ENCODE measurements at places on chromosomes 1 and 21. TPM values are rescaled to one million over a fixed set of nuclear protein-coding genes. Genes with fewer than 3 reads are reported as not detected.

ALPL gene
- 52.8 TPM for total RNA-seq

BARHL2 gene
- not detected for total RNA-seq

OR2M3 gene
- not detected for total RNA-seq

COL9A2 gene
- 12.6 TPM for total RNA-seq

DNA sequence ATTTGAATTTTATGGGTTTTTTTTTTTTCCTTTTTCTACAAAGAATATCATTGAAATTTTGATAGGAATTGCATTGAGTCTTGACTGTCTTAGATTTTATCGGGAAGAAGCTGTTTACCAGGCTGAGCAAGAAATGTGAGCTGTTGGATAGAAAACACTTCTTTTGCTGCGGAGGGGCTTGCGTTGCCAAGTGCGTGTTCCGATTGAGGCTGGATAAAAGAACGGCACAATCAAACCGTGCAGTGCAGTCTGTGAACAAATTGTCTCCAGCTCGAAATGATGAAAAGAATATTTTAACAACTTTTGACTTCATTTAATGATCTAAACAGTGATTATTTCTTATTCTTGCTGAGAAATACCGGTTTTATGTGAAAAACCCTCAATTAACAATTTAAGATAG lies 149.4 kb downstream of the RYR2 start:
- DNase-seq: no peak

DNA sequence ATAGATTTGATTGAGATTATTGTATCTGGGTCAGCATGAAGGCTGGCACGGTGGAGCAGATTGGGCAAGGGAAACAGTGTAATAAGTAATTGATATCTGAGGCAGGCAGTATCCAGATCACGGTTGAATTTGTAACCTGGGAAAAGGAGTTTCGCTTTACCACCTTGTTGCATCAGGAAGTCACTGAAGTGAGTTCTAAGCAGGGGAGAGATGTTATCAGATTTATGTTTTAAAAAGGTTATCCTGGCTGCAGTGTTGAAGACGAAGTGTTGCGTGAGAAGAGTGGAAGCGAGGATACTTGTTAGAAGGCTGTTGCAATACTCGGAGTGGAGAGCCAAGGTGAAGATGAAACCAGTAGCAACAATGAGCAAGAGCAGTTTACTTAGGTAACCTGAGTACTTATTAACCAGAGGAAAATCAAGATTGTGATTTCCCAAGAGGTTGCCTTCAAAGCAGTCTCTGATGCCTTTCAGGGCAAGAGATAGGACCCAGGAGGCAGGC lies 77.8 kb downstream of the LHX9 start:
- no peak for DNase-seq

GRCh38 chr1:39505289-39505688 lies 13.9 kb downstream of the BMP8A start:
- DNase-seq: no peak

DNA sequence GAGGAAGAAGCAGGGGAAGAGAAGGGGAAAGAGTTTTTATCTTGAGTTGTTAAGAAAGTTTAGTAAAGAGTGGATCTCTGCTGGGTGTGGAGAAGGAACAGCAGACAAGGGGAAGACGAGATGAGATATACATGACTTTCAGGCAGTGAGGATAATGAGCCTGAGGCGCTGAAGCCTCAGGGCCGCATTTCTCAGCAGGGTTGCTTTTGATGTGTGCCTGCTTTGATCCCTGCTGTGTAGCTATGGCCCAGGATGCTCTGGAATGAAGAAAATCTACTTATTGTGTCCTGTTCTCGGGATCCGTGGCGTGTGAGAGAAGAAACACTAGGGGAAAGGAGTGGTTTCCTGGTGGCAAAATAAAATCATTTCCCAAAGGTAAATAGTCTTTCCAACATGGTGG lies 15.1 kb upstream of the RPE65 start:
- no peak for DNase-seq

DNA sequence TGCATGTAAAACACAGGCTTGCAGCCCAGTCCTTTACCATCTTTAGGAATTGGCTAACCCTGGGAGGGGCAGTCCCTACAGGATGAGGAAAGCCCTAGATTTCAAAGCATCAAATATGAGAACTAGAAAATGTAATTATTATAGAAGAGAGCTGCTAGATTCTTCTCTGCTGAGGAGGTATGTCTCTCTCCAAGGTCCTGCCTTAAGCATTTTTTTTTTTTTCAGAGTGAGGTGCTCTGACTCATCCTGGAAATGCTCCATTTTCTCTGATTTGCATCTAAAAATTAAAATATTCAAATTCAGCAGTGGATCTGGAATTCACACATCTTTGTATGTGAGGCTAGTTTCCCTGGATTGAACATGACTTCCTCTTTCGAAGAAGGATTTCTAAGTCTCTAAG lies 149.8 kb downstream of the ZNF648 start:
- no peak for DNase-seq

DNA sequence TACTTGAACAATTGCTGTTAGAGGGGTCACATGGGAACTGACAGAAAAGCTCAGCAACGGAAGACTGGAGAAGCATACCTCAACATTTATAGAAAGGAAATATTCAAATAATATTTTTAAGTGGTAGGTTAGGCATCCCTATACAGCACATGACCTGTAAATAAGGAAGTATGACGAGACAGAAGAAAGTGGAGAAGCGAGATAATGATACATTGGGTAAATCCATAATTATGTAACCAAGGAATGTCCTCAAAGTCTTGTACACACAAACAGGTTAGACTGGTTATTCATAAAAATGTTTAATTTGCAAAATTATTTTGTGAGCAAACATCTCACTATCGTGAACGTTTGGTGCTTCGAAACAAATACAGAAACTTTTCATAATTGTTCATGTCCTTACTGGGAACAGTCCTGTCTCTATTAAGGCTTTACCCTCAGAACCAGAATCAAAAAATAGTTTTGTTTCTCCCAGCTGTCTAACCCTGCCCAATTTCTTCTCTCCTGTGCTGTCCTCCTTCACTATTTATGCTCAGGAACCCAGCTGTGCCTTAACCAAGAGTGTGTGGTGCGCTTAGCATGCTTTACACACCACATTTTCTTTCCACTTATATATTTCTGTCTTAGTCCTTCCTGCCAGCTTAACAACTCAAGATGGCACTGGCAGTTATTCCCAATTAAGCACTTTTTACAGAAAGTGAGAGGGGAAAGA lies 10.2 kb downstream of the KMO start:
- no peak for DNase-seq

DNA sequence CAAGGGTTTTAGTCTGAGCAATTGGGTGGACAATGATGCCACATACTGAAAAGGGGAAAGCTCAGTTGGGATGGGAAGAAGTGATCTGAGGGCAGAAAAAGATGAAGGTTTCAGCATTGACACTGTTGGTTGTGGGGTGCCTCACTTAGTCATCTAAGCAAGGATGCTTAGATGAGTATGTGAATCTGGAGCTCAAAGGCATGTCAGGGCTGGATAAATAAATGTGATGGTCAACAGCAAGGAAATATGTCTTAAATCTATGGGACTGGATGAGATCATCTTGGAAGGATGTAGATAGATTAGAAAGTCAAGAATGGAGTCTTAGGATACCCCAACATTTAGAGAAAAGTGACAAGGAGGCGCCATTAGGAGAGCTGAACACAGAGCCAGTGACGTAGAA lies 114.6 kb downstream of the ZBTB18 start:
- DNase-seq: no peak

- DNase-seq: no peak
Observed at GRCh38 chr1:151615711-151616504, 4.1 kb downstream of the SNX27 start.

- DNase-seq: no peak
Observed at GRCh38 chr1:218669431-218669830, 324.3 kb downstream of the TGFB2 start.
